Activated CD8-positive, alpha-beta T cell treated with anti-CD3 and anti-CD28 coated beads for 36 hours (primary cell): ENCODE measurements at places on chromosomes 4 and X.

DNA sequence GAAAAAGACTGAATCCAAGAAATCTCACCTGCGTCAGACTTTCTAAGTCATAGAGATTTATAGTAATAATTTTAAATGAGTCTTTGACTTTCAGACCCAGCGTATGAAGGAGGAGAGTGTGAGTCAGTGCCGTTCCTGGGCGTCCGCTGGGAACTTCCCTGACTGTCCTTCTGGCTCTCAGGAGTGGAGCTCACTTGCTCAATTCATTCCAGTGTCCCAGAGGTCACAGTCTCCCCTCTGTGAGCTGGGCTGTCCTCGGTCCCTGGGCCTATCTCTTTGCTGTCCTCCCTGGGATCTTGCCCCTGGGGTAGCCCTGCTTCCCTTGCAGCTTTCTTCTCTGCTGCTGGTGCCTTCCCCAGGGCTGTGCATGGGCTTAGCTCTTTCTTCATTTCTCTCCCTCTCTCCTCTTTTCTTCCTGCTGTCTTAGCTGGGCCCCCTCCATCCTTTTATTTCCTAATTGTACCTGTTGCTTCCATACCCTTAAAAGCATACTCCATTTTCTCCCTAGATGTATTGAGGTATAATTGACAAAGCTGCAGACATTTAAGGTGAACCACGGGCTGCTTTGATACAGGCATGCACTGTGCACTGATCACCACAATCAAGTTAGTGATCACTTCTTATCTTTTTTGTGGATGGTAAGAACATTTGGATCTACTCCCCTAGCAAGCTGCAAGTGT lies 11.6 kb downstream of the SORBS2 start:
- no peaks in the 10 kb centered on the region for H3K4me1 ChIP-seq
- no peak for DNase-seq
- no peaks in the 10 kb centered on the region for H3K36me3 ChIP-seq
- no peak overlapping the region for H3K4me3 ChIP-seq

- no peaks in the 10 kb centered on the region for H3K4me1 ChIP-seq
- no peak for DNase-seq
- no peaks in the 10 kb centered on the region for H3K36me3 ChIP-seq
- H3K27me3 ChIP-seq, result peaks cover 7% of the 10 kb centered on the region
- no peak overlapping the region for H3K27ac ChIP-seq
- H3K4me3 ChIP-seq, result no peak overlapping the region
These were observed 7.3 kb downstream of the EMCN start for GRCh38 chr4:100510551-100510950.

DNA sequence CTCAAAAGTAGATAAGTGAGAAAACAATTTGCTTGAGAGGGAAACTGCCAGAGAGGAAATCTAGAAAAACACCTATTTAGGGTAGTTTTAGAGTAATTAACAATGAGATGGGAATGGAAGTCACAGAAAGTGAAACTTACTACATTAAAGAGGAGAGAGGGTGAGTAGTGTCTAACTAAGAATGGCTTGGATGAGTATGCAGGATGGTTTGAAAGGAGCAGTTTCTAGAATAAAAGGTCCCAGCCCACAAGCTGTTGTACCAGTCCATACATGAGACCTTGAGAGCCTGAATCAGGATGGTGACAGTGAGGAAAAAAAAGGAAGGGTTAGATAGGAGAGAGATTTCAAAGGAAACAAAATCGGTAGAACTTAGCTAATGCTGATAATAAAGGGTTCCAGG lies 1.3 kb downstream of the GAR1 start:
- peaks cover 57% of the 10 kb centered on the region for H3K4me1 ChIP-seq
- H3K27ac ChIP-seq, result peak overlapping the region; percentile 98
- H3K36me3 ChIP-seq, result peaks cover 54% of the 10 kb centered on the region

GRCh38 chrX:48676893-48677270 lies 6.7 kb upstream of the WAS start:
- H3K27ac ChIP-seq, result peak overlapping the region; percentile 86
- H3K4me3 ChIP-seq, result peak overlapping the region; percentile 88
- no peaks in the 10 kb centered on the region for H3K36me3 ChIP-seq
- peaks cover 28% of the 10 kb centered on the region for H3K4me1 ChIP-seq
- DNase-seq, result no peak
